ENCODE measurements at places on chromosomes 2 and 18. TPM values are rescaled to one million over a fixed set of nuclear protein-coding genes. Genes with fewer than 3 reads are reported as not detected.

DNA sequence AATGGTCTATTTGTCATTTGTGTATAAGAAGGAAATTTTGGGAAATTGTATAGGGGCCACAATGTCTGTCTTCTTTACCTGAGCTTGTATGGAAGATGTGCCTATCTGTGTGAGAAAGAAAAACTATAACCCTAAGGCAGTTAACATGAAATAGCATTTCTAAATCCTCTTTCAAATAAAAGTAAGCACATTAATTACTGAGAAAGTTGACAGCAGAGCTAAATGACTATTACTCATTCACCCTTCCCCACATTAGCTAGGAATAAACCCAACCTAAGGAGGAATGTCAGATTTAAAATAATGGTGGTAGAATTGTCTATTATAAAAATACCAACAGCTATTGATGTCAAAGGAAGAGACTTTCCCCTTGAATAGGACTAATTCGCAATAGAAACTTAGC, 56.2 kb downstream of the SLC38A11 start:
- H3K27me3 ChIP-seq, result no peaks in the 10 kb centered on the region
- no peak overlapping the region for H3K27ac ChIP-seq
- no peak for DNase-seq
- peaks cover 9% of the 10 kb centered on the region for H3K4me1 ChIP-seq
- no peaks in the 10 kb centered on the region for H3K36me3 ChIP-seq

GRCh38 chr2:51782921-51783765, 751.2 kb upstream of the NRXN1 start:
- H3K36me3 ChIP-seq, result no peaks in the 10 kb centered on the region
- H3K27me3 ChIP-seq, result no peaks in the 10 kb centered on the region
- no peaks in the 10 kb centered on the region for H3K4me1 ChIP-seq
- H3K4me3 ChIP-seq, result no peak overlapping the region

DNA sequence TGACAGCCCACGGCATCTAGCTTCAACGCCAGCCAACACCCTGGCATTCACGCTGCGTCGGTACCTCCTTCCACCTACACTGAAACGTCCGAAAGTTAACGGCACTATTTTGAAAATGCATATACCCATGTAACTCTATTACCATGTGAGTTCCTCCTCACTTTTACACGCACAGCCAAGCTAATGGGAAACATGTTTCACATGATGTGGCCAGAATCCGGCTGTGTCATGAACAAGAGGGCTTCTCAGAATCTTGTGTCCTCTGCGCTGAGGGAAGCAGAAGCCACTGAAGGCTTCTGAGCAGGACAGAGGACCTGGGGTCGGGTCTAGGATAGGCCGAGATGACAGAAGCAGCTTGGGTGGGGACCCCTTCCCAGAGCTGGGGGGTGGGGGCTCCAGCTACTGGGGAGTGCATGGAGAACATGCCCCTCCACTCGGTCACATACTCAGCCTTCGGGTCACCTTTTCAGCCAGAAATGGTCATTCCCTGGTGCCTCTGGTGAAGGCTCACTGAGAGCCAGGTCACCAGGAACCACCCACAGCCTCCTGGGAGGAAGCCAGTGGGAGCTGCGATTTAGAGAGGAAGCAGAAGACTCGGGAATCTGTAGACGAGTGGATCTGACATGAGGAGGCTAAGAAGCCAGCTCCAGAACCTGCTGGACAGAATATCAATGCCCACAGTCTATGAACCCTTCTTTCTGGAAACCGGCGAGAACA, 41.5 kb downstream of the HDAC4 start:
- no peaks in the 10 kb centered on the region for H3K27me3 ChIP-seq
- no peaks in the 10 kb centered on the region for H3K36me3 ChIP-seq
- H3K4me3 ChIP-seq, result no peak overlapping the region

- no peaks in the 10 kb centered on the region for H3K27me3 ChIP-seq
- no peak for DNase-seq
Measured at GRCh38 chr2:229205704-229206103, 65.4 kb downstream of the PID1 start.

GRCh38 chr18:67301592-67301991, 214.9 kb downstream of the DSEL start:
- no peak overlapping the region for H3K27ac ChIP-seq
- H3K27me3 ChIP-seq, result no peaks in the 10 kb centered on the region
- H3K36me3 ChIP-seq, result no peaks in the 10 kb centered on the region

DNA sequence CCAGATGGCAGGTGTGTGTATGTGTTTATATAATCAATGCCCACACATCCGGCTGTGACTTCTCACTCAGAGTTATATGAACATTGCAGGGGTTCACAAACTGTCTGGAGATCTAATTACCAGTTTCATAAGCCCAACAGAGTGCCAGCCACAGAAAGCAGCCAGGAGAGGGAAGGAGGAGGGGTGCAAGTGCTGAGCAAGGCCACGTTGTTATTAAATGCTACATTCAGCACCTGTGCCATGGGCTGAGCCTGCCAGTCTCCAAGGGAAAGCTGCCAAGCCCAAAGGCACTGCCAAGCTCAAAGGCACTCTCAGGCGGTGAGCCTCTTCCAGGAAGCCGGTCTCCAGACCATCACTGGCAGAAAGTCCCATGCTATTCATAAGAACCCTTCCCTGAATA, 17.4 kb downstream of the XDH start:
- no peak for DNase-seq
- H3K27ac ChIP-seq, result no peak overlapping the region
- H3K4me1 ChIP-seq, result peaks cover 11% of the 10 kb centered on the region
- no peak overlapping the region for H3K4me3 ChIP-seq

GRCh38 chr2:69509011-69509749, 71.9 kb upstream of the NFU1 start:
- peaks cover 100% of the 10 kb centered on the region for H3K36me3 ChIP-seq
- no peaks in the 10 kb centered on the region for H3K27me3 ChIP-seq
- peaks cover 8% of the 10 kb centered on the region for H3K4me1 ChIP-seq
- DNase-seq, result peak; percentile 50
- H3K27ac ChIP-seq, result peak overlapping the region; percentile 20

- DNase-seq, result no peak
- no peak overlapping the region for H3K4me3 ChIP-seq
- H3K36me3 ChIP-seq, result peaks cover 43% of the 10 kb centered on the region
- H3K4me1 ChIP-seq, result no peaks in the 10 kb centered on the region
- no peaks in the 10 kb centered on the region for H3K27me3 ChIP-seq
Measured at GRCh38 chr2:23642516-23642915, 257.5 kb downstream of the KLHL29 start.

DNA sequence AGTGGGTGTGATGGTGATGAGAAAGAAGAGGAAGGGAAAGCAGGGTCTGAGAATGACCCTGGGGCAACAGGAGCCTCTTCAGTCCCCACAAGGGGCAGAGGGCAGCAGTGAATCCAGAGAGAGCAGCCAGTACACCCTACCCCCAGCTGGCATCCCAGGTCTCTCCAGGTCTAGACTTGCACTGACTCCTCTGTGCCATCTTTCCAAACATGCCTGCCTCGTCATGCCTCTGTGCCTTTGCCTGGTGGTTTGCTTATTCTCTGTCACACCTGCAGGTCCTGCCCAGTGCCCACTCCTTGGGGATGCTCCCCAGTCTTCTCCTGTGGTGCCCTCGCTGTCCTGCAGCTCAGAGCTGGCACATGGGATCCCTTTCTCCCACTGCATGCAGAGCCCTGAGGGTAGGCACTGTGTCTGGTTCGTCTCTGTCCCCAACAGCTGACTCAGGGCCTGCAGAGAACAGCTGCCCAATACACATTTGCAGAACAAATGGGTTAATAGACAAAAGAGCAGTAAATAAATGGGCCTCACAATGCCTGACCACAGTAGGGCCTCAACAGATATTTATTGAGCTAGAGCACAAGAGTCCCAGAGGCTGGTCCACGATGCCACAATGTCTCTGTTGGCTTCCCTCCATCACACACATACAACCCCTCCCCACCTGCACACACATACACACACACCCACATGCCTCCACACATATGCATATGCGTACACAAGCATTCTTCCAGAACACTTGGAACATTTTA, 89.8 kb downstream of the HS1BP3 start:
- H3K36me3 ChIP-seq, result no peaks in the 10 kb centered on the region
- DNase-seq, result no peak
- no peak overlapping the region for H3K4me3 ChIP-seq
- H3K27me3 ChIP-seq, result no peaks in the 10 kb centered on the region
- peaks cover 2% of the 10 kb centered on the region for H3K4me1 ChIP-seq
- H3K27ac ChIP-seq, result no peak overlapping the region

DNA sequence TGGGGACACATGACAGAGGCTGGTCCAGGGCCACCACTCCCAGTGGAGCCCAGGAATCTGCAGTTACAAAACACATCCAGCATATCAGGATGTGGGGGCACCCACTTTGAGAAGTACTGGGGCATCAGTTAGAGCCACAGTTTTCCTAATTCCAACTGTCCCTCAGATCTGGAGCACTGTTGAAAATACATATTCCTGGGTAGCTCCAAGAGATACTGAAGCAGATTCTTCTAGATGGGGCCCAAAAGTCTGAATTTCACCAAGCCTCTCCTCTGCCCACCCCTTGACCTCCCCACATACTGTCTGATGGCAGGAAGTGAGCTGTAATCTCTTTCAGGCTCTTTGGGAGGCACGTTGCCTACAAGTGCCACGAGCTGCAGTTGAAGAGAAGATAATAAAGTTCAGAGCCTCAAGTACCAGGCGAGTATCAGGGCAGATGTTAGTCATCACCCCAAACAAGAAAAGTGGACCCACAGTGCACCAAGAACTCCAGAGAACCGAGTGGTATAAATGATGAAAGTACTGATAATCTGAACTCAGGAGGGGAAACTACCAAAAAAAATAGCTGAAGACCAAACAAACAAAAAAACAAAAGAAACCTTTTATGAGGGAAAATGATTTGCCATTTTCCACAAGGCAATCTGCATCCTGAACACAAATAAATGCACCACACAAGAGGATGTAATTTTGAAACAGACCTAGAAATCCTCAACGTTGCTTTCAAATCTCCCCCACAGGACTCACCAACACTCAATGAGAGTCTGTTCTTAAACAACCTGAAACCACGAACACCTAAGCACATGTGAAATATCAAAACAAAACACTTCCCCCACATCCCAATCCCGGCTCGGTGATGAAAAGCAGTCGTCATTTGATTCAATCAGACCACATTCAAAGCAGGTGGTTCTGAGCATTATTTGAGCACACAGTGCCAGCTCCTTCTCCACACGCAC, 98.7 kb downstream of the TCF4 start:
- no peaks in the 10 kb centered on the region for H3K36me3 ChIP-seq
- no peak overlapping the region for H3K4me3 ChIP-seq
- peak; percentile 48 for DNase-seq
- H3K27ac ChIP-seq, result no peak overlapping the region
- H3K4me1 ChIP-seq, result no peaks in the 10 kb centered on the region
- no peaks in the 10 kb centered on the region for H3K27me3 ChIP-seq

GRCh38 chr2:43073401-43073825, 153.0 kb downstream of the ZFP36L2 start:
- H3K36me3 ChIP-seq, result no peaks in the 10 kb centered on the region
- peaks cover 24% of the 10 kb centered on the region for H3K4me1 ChIP-seq
- peak overlapping the region; percentile 77 for H3K27ac ChIP-seq
- H3K27me3 ChIP-seq, result no peaks in the 10 kb centered on the region

GRCh38 chr18:79156327-79156726, 87.1 kb downstream of the ATP9B start:
- no peak overlapping the region for H3K4me3 ChIP-seq
- H3K27me3 ChIP-seq, result no peaks in the 10 kb centered on the region
- H3K36me3 ChIP-seq, result peaks cover 33% of the 10 kb centered on the region
- no peaks in the 10 kb centered on the region for H3K4me1 ChIP-seq
- H3K27ac ChIP-seq, result no peak overlapping the region

GRCh38 chr2:28544922-28545589, 49.2 kb downstream of the PLB1 start:
- H3K4me3 ChIP-seq, result no peak overlapping the region
- H3K4me1 ChIP-seq, result peaks cover 18% of the 10 kb centered on the region
- H3K27me3 ChIP-seq, result no peaks in the 10 kb centered on the region
- H3K36me3 ChIP-seq, result no peaks in the 10 kb centered on the region
- H3K27ac ChIP-seq, result no peak overlapping the region
- DNase-seq, result peak; percentile 30

DNA sequence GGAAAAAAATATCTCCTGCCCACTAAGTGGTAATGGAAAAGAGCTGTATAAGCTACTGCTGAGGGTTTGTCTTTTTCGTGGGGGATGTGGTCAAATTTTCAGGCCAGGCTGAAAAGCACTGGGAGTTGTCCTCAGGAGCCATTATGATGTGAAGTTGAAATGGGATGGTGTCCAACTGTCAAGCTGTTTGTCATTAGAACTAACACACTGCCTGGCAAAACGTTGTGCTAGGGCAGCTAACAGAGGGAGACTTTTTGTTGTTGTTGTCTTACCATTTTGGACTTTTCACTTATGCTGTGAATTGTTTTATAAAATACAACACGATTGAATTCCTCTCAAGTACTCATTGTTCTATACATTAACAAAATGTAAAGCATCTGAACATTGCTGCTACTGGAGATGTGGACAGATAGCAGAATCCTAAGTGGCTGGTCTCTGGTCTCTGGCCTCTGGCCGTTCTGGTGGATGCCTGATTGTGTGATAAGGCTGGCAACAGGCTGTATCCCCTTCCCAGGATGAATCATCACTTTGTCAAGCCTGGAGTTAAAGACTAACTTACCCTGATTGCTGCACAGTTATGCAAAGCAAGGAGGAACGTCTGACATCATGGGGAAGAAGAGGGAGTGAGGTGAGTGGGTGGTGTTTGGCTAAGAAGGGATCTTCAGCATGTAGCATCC, 2.3 kb downstream of the MYO1B start:
- peak; percentile 72 for DNase-seq
- no peaks in the 10 kb centered on the region for H3K27me3 ChIP-seq
- H3K27ac ChIP-seq, result peak overlapping the region; percentile 88
- peaks cover 64% of the 10 kb centered on the region for H3K4me1 ChIP-seq
- H3K36me3 ChIP-seq, result no peaks in the 10 kb centered on the region

DES gene
- 1,198 TPM for total RNA-seq

PDE11A gene
- total RNA-seq, result not detected

DNAJC5G gene
- total RNA-seq, result not detected

C2orf72 gene
- total RNA-seq, result 8.1 TPM

SPP2 gene
- total RNA-seq, result not detected

TRAPPC12 gene
- total RNA-seq, result 75.8 TPM

ARHGEF4 gene
- 7.7 TPM for total RNA-seq

PIAS2 gene
- 18.2 TPM for total RNA-seq

CRACDL gene
- 9.4 TPM for total RNA-seq
